ENCODE measurements at places on chromosomes 11 and 22. TPM values are rescaled to one million over a fixed set of nuclear protein-coding genes. Genes with fewer than 3 reads are reported as not detected.

DNA sequence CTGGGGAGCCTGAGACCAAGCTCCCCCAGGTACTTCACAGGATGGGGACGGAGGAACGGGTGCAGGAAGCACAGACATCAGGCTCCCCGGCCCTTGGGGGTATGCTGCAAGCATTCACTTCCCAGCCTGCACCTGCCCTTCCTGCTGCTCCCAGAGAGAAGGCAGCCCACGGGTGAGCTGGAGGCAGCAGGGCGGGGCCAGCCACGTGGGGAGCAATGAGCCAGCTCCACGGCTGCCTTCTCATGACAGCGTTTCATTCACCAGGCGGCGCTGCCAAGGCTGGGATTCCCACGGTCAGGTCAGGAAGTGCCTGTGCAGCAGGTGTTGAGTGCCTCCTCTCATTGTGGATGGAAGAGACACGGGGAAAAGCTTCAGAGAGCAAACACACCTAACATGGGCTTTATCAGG lies 14.5 kb upstream of the PHLDA2 start:
- DNase-seq, result no peak

GRCh38 chr22:20591295-20591645 lies 83.9 kb downstream of the MED15 start:
- no peak for DNase-seq

The MMP27 gene
- polyA plus RNA-seq, result not detected

DNA sequence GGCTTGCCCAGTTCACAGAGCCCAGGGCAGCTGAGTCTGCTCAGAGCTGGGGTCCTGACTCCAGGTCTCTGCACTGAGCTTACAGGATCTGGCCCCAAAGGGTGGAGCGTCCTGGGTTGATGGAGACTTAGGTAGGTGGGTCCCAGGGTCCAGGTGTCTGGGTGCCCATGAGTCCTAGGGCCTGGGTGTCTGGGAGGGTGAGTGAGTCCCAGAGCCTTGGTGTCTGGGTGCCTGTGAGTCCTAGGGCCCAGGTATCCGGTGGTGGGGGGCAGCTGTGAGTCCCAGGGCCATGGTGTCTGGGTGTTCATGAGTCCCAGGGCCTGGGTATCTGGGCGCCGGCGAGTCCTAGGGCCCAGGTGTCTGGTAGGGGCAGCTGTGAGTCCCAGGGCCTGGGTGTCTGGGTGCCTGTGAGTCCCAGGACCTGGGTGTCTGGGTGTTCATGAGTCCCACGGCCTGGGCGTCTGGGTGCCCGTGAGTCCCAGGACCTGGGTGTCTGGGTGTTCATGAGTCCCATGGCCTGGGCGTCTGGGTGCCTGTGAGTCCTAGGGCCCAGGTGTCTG lies 1505.6 kb downstream of the BRD1 start:
- no peak for DNase-seq

- DNase-seq, result no peak
Measured at GRCh38 chr11:31477528-31478222, 31.7 kb downstream of the IMMP1L start.
